Inflammatory macrophage treated with lipopolysaccharide for 1 hour (primary cell): ENCODE measurements at places on chromosomes 7 and 10.

DNA sequence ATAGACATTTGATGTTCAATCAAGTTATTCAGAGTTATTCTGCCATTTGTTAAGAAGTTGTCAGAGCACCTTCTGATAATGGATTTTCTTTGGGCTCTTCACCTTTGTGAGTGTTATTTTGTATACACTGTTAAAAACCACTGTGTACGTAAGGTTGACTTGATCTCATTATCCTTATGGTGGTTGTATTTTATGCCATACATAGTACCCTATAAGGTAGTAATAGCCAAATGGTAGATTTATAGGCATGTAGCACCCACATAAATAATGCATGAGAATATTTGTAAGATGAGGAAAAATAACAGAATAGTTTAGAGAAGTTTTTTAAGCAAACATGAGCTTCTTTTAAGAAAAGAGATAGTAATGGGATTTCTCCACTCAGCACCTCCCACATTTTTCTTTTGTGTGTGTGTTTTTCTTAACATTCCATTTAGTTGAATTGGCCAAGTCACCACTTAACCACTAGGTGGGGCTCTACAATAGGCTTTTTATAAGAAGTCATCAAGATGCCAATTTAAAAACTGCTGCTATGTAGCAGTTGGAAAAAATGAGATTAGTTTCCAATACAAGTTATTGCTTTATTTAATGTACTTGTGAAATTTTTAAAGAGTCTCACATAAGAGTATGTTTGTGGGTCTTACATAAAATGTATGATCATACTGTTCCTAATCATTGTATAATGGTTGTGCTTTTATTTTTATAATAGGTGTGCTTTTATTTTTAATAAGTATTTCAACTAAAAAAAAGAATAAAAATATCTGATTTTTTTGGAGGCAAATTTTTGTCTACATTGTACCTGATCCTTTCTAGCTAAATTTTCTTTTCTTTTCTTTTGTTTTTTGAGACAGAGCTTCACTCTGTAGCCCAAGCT lies 41.1 kb upstream of the STMP1 start:
- DNase-seq, result peak; percentile 48

- DNase-seq, result peak; percentile 46
These were observed 11.2 kb upstream of the CUZD1 start for GRCh38 chr10:122856902-122857301.

- DNase-seq, result peak; percentile 60
These were observed 143.2 kb downstream of the JAZF1 start for GRCh38 chr7:28037220-28038010.

DNA sequence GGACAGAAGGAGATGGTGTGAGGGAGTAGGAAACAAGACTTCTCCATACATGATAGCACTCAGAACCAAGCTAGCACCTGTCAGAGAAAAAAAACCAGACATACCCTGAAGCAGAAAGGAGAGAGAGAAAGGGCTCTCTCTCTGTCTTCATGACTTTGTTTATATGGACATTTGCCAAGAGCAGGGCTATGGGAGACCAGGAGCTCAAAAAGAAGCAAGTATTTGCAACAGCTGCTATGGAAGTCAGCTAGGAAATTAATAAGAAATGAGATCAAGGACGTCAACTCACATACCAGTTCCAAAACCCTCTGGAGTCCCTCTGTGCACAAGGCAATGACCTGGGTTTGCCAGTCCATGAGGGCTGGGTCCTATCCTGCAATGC lies 111.6 kb downstream of the SGMS1 start:
- DNase-seq, result no peak

DNA sequence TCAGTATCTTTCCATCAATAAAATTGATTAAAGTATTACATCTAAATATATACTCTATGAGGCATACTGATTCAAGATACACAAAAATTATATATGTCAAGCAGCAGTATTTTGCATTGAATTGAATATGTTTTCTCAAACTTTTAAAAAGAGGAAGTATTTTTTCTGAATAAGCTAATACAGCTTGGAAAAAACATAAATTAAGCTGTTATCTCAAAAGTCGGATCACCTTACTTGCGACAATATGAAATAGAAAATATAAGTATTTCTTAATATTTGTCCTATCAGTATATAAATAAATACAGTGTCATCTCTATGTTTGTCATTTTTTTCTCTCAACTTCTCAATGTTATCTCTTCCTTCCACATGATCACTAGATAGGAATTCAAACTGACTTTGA lies 139.3 kb downstream of the MBL2 start:
- DNase-seq, result no peak
